ENCODE measurements at places on chromosomes 12 and 14.

DNA sequence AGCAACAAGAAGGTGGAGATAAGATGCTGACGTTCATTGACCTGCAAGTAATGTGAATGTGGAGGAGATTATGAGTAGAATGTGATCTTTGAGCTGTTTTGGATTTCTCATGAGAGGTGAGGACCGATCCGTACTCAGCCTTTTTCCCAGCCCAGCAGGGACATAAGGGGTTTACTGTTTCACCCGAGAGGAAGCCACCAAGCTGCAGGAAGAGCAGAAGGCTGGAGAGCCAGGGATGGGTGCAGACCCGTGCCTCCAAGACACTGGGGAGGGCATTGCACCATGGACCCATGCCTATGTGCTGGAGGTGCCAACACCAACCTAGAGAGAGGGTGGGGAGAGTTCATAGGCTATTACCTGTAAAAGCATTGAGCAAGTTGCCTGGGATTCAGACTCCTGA lies 206.0 kb upstream of the DIO3 start:
- DNase-seq: no peak

- DNase-seq: no peak
Measured at GRCh38 chr12:106581543-106582248, 1.1 kb upstream of the RFX4 start.

GRCh38 chr14:106003351-106003750 lies 477.0 kb downstream of the TMEM121 start:
- DNase-seq: no peak

DNA sequence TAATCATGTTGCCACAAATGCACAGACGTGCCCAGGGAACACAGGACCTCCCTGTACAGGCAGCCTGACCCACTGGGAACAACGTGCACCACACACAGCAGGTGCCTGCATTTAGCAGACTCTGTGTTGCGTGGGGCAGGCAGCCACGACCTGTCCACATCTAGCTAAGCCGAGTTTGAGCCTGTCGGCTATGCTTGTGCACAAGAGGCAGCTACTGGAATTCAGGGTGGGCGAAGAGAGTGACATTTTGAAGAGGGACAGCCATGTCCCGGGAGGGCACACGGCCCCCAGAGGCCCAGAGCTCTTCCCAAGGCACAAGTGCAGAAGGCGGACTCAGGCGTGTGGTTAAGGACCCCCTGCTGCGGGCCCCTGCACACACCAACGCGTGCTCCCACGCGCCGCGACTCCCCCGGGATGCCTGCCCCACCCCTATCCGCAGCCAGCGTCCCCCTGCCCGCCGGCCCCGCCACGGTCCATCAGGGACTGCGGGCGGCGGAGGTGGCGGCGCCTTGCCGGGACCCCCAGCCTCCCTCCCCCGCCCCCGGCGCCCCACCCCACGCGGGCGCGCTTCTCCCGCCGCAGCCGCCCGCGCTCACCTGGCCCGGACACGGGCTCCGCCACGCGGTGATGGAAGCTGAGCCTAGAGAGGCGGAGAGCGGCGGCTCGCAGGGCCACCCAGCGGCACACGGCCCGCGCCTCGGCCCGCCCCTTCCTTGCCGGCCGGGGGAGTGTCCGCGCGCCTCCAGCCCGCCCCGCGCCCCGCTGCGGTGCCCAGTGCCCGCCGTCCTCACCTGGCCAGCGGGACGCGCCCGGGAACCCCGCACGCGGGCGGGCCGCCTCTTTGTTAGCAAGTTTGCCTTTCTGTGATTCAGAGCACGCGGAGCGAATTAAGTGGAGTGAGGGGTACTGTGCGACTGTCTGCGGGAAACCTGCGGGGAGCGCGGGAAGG lies 125.3 kb upstream of the PRMT8 start:
- no peak for DNase-seq

DNA sequence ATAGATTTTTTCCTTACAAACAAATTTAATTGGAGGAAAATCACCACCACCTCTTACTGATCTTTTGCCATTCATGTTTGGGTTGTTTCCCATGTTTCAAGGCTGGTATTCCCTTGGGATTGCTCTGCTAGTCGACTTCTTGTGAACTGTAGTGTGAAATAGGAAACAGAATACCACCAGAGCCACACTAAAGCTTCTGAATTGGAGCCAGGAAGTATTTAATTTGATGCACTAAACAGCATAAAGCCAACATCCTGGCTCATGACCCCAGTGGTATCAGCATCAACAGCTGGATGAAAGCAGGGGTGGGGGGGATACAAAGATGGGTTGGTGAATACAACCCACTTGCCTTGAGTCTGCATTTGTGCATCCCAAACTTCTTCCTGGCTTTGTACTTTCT lies 127.5 kb downstream of the TBC1D30 start:
- DNase-seq: no peak

Measured in T-helper 17 cell (primary cell).